COR-L47 (cell line): ENCODE measurements at places on chromosomes 3 and 15.

- no peak for DNase-seq
Measured at GRCh38 chr3:106590216-106590615, 721.4 kb upstream of the CBLB start.

DNA sequence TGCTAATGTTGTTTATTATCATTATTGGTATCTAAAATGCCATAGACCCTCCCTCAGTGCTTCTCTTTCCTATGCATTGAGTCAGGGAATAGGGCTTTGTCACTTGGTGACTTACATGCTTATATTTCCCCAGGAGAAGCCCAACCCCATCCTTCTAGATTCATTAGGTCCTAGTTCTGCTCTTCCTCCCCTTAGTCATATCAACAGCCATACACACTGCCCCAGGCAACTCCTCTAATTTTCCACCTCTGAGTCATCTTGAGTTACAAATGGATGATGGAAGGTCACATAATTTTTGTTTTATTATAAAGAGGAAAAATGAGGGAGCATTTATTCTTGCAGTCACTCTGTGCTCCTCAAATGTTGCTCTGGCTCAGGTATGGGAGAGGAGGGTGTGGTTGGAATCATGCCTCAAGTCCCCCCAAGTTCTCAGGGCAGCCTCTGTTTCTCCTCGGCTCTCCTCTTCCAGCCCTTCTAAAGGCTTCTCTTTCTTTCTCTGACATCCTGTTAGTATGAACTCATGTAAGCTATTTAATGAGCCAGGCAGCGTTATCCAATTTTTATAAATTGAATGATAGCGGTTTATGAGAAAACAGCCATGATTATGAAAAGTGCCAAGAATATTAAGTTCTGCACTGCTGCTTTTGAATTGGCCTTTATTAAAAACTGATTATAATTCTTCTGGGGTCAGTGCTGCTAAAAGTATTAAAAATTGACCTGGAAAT lies 45.6 kb upstream of the FSTL1 start:
- no peak for DNase-seq

GRCh38 chr15:38085114-38085513 lies 150.7 kb downstream of the TMCO5A start:
- no peak for DNase-seq

- DNase-seq: no peak
Measured at GRCh38 chr3:123535580-123535979, 49.3 kb downstream of the HACD2 start.

DNA sequence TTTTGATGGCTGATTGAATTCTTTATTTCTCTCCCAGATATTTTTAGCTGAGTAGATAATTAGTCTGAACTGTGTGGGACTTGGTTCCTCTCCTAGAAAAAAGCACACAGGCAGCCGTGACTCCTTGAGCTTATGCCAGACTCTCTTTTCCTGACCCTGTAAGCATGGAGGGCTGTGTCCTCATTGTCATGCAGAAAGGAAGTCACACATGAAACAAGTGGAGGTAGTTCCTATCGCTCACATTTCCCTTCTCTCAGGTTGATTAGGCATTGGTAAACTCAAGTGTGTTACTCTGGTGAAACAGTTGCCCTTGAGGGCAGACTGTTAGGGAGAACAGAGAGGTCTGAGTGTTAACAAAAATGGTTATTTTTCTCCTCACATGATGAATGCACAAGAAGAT lies 6.3 kb upstream of the RTP4 start:
- DNase-seq: no peak

GRCh38 chr3:73101881-73102280 lies 40.4 kb downstream of the EBLN2 start:
- no peak for DNase-seq

- DNase-seq: no peak
Measured at GRCh38 chr3:190130037-190130436, 9.3 kb upstream of the P3H2 start.

GRCh38 chr15:45424429-45424828 lies 46.1 kb upstream of the GATM start:
- DNase-seq: no peak

- DNase-seq: no peak
Measured at GRCh38 chr15:40716165-40716564, 21.2 kb downstream of the RAD51 start.

- no peak for DNase-seq
Measured at GRCh38 chr3:141677701-141678100, 60.4 kb upstream of the RNF7 start.

GRCh38 chr3:170947018-170947769 lies 38.8 kb upstream of the EIF5A2 start:
- no peak for DNase-seq

DNA sequence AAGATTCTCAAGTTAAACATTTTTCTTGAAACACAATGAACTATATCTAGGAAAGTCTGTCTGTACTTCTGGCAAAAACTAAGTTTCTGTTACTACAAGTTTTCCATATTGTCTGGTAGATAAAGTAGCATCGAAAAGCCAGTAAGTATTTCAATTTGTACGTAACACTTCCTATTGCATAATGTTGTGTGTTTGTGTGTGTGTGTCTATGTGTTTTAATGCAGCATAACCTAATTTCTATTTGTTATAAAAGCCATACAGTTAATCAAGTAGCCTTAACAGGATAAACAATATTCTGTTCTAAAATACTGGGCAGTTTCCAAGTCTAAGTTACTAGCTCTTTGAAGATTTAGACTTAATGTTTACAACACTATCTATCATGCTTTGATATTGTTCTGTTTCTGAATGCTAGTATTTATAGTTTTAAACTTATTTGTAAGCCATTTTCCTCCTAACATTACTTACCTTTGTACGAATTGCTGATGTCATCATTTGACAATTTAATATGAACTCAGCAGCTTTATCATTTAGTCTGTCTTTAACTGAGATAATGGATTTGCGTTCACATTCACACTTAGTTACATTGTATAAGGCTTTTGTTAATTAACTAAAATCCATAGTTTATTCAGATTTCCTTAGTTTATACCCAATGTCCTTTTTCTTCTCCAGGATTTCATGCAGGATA lies 163.9 kb downstream of the CBLB start:
- DNase-seq: no peak

- no peak for DNase-seq
Measured at GRCh38 chr3:33271324-33271723, 5.9 kb upstream of the FBXL2 start.

DNA sequence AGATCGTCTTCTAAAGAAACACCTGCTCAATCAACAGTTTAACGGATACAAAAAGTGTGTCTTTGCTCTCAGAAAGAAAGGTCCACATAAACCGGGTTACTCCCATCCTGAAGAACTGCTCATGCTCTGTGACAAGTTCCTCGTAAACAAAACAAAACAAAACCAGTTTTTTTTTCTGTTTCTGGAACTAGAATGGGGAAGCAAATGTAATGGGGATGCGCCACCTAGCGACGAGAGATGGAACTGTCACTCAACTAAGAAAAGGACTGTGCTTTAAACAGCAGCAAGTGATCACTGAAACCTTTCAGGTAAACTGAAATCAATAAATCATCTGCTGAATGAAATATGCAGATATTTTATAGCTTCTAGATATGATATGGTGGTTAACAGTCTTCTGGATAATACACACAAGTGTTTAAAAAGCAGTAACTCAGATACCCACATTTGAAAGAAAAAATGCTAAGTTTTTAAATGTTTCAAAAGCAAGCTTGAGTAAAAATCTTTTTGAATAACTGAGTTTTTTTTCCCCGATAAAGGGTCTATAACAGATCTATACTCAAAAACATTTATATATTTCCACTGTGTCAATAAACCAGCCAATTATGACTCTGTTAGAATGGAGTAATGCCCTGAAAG lies 10.9 kb downstream of the TM2D3 start:
- peak; percentile 44 for DNase-seq
